Activated CD4-positive, alpha-beta T cell treated with anti-CD3 and anti-CD28 coated beads for 48 hours (primary cell): ENCODE measurements at places on chromosomes 5 and 9.

DNA sequence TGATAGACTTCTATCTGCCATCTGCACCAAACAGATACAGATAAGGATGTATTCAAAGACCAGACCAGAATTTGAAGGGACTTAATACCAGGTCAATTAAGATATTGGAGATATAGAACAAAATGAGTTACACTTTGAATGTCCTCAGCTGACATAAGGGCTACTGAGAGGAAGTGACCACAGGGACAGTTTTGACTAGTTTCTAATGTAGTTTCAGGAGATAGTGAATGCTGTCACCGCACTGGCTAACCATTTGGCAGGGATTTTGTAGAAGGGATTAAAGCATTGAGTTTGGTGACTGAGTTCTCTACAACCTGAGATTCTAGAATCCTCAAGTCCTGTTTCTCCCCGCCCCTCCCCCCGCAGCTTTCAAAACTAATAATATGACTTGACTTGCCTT is 22.7 kb downstream of the CCNH start:
- no peak for DNase-seq

GRCh38 chr5:159422361-159422760 is 92.1 kb upstream of the IL12B start:
- DNase-seq: no peak

GRCh38 chr5:157598350-157598936 is 22.9 kb upstream of the ADAM19 start:
- no peak for DNase-seq

DNA sequence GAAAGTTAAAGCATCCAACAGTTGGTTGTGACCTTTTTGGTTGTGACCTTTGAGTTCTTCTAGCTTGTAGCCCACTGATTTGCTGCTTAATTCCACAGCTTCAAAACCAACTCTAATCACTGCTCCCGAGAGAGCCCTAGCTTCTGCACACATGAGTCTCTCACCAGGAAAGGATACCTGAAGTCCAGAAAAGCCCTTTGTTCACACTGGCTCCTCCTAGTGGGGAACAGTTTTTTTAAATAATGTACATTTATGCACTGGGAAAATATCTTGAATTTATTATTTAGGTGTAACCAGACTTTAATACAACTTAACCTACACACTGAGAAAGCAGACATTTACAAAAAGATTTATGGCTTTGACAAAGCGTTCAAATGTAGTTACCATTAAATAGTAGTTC is 120.2 kb upstream of the CCDC152 start:
- no peak for DNase-seq

DNA sequence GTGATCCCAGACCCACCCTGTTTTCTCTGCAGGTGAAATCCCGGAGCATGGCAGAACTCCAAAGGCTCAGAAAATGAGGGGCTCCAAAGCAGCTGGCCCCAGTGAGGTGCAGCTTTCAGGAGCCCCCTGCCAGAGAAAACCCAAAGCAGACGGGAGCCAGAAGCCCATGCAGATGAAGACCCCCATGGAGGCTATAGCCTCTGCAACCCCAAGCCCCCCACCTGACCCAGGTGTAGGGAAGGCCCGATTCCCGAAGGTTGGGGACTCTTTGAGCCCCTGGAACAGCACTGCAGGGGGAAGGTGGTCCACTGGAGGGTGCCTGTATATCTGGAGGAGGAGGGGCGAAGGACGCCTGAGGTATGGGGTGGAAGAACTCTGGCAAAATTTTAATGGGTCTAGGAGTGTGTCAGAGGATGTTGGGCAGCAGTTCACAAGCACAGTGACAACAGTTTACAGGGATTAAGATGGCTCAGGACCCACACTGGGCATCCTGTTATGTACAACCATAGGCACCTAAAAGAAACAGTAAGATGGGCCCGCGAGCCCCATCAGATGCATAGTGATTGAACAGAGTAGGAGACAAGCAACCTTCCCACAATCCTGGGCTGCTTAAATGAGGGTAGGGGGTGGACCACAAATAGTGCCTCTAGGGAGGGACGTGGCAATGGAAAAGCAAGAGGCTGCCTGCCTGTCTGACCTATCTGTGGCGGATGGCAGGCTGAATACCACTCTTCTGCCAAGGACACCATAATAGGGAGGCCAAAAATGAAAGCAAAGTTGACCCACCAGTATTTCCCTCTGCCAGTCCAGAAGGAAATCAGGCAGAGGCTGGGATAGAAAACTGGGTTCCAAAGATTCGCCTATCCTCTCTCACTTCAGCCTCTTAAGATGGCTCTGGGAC is 16.4 kb upstream of the ANXA6 start:
- no peak for DNase-seq

GRCh38 chr5:40486437-40487275 is 193.1 kb upstream of the PTGER4 start:
- DNase-seq: peak; percentile 70

- no peak for DNase-seq
Measured at GRCh38 chr5:3365501-3366215, 230.0 kb upstream of the IRX1 start.

- DNase-seq: no peak
Measured at GRCh38 chr5:68037546-68037945, 178.0 kb upstream of the PIK3R1 start.

DNA sequence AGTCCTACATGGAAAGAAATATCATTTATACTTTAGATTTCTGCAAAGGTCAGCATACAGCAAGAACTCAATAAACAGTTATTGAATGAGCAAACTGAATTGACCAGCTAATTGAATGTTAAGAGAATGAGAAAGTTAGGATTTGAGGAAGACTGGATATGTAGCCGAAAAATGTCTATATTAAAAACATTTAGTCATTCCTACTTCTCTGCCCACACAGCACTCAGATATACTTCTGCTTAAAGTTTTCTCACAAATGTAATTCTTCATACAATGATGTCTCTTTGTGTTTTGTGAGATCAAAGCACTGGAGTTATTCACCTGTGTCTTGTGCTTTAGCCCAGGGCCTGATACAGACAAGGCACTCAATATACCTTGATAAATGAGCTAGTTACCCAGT is 188.6 kb downstream of the PARP8 start:
- no peak for DNase-seq
